ENCODE measurements at places on chromosomes 2 and 18.

DNA sequence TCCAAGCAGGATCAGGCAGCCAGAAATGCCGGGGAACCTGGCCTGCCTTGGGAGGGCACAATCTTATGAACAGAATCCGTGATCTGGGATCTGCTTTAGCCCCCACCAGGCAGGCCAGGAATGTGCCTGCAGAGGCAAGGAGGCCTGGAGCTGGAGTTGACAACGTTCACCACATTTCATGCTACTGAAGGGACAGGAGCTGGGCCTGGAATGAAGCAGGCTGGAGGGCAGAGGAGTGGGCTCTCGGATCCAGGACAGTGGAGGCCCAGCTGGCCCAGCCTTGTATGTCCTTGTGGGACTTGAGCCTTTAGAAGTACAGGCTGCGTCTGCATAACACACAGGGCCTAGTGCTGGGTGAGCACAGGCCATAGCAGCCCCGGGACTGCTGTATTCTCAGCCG lies 91.8 kb downstream of the KLHL29 start:
- DNase-seq: no peak

- no peak for DNase-seq
Observed at GRCh38 chr2:237833546-237833945, 25.9 kb upstream of the RAMP1 start.

- no peak for DNase-seq
Observed at GRCh38 chr18:57738078-57738477, 65.0 kb downstream of the ATP8B1 start.

- DNase-seq: no peak
Observed at GRCh38 chr2:70553584-70554337, at the start of gene TGFA. Gene TGFA, minus strand, starts transcription at chr2:70553826. Its CDS starts 59 bp downstream, at chr2:70553767.

GRCh38 chr18:2049986-2050385 lies 521.3 kb downstream of the METTL4 start:
- no peak for DNase-seq

DNA sequence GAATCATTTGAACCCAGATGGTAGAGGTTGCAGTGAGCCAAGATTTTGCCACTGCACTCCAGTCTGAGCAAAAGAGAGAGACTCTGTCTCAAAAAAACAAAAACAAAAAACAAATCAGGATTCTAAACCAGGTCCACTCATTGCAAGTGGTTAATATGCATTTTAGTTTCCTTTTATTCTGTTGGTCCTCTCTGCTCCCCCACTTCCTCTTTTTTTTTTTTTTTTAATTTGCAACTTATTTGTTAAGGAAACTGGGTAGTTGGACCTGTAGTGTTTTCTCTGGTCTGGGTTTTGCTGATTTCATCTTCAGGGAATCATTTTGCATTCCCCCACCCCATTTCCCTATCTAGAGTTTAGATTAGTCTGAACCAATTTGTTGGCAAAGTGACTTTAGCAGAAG lies 14.0 kb downstream of the FER1L5 start:
- no peak for DNase-seq

DNA sequence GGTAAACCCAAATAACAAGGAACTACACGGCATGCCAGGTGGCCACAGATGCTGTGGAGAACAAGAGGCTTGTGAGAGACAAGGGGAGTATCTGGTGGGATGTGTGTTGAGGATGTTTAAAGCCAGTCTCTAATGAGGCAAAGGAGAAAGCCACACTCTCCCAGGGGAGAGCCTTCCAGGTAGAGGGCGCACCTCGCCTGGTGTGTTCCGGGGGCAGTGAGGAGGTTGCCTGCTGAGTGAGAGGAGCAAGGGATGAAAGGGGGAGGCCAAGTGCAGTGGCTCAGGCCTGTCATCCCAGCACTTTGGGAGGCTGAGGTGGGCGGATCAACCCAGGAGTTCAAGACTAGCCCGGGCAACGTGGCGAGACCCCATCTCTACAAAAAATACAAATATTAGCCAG lies 16.2 kb downstream of the SAG start:
- DNase-seq: no peak

GRCh38 chr2:179272406-179273192 lies 8.0 kb upstream of the SESTD1 start:
- no peak for DNase-seq

- no peak for DNase-seq
Observed at GRCh38 chr2:241351640-241352031, 4.4 kb upstream of the FARP2 start.

DNA sequence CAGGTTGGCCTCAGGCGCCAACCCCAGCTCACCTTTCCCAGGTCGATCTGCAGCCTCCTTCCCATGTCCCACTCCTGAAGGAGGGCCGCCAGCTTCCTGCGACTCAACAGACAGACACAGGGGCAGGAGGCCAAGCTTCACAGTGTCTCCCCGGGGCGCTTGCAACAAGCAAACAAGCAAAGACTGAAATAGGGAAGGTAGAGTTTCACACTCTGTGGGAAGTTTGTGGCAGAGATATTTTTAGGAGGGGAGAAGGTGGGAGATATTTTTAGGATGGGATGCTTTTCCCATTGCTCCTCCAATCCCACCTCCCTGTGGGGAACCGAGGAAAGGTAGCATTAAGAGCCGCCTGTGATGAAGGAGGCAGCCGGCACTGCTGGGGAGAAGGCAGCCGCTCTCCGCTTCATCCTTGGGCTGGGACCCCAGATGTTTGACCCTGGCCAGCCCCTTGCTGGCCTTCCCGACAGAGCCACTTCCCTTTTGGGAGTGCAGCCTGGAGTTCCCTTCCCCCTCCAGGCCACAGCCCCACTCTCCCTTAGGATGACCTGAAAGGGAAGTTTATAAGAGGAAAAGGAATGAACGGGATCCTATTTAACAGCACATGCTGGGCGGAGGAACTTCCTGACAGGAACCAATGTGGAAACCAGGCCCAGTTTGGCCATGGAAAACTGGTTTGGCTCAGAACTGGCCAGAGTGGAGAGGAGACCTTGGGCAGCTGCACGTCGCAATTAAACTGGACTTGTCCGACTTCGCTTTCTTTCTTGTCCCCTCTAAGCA lies 142.2 kb upstream of the SMAD2 start:
- no peak for DNase-seq

- DNase-seq: no peak
Observed at GRCh38 chr2:49000695-49001094, 153.6 kb downstream of the FSHR start.

- no peak for DNase-seq
Observed at GRCh38 chr18:364256-364826, 96.5 kb upstream of the THOC1 start.

- no peak for DNase-seq
Observed at GRCh38 chr18:21004726-21005125, 106.9 kb downstream of the ROCK1 start.

DNA sequence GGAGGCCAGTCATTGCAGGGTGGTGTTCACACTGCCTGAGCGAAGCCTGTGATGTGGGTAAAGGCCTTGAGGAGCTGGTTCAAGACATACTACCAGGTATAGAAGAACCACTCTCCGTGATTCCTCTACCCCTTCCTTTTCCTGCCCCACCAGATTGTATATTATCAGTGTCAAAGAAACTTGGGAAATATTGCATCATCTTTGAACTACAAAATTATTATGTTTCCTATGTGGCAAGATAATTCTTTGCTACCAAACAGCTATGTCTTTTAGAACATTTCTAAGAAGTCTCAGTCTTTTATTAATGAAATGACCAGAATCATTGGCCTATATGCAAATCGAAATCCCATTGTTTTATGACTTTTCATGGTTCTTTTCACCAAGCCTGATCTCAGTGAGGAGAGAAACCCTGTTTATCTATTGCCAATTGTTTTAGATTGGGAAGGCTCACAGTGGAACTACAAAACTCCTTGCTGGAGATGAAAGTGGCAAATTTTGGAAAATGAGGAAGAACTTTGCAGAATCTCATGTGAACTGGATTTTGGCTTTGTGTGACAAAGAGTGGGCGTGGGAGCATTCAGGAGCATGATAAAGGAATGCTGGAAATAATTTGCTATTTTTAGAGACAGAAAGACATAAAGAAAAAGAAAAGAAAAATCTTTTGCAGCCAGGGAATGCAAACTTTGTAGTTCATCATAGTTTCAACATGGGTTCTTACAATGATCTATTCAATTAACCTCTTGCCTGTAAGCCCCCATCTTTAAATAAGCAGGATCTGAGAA lies 286.9 kb downstream of the INSIG2 start:
- no peak for DNase-seq

- DNase-seq: no peak
Observed at GRCh38 chr2:64453770-64454385, at the start of gene LGALSL. Gene LGALSL, plus strand, starts transcription at chr2:64454162. Its CDS starts 384 bp downstream, at chr2:64454546.

GRCh38 chr2:239108459-239108858 lies 260.6 kb downstream of the TWIST2 start:
- no peak for DNase-seq

GRCh38 chr2:127818241-127818640 lies 7.3 kb upstream of the WDR33 start:
- DNase-seq: no peak

Data from hematopoietic multipotent progenitor cell treated with erythropoietin and hydrocortisone succinate and interleukin-3 and kit ligand, for 17 days (in vitro differentiated cells).